ENCODE measurements at places on chromosomes 16 and 17. TPM values are rescaled to one million over a fixed set of nuclear protein-coding genes. Genes with fewer than 3 reads are reported as not detected.

Gene GLP2R
- total RNA-seq, result 0.31 TPM

Gene ACSM2B
- total RNA-seq, result not detected

Gene HAS3
- total RNA-seq, result 40.3 TPM

Gene CRK
- total RNA-seq, result 33.8 TPM

Gene ALOX15
- 0.30 TPM for total RNA-seq

Gene FBXW10B
- 28.0 TPM for total RNA-seq

Gene RCVRN
- total RNA-seq, result not detected

Gene KRT28
- total RNA-seq, result not detected

Gene KRTAP4-5
- total RNA-seq, result not detected

Gene PAQR4
- total RNA-seq, result 9.0 TPM

DNA sequence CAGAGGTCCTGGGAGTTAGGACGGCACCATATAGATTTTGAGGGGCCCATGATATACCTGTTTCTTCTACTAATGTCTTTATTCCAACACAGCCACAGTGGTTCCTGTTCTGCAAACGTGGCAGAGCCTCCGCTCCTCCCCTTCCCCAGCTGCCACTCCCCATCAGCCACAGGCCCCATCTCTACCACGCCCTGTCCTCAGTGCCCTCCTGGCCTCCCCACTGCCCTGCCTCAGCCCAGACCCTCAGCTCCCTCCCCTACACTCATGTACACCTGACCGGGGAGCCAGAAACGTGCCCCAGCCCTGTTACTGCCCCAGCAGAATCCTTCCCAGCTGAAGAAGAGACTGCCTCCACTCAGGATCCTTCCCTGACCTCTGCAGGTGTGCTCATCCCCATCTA lies 11.9 kb upstream of the RBFOX3 start:
- no peak overlapping the region for H3K27ac ChIP-seq
- no peaks in the 10 kb centered on the region for H3K4me1 ChIP-seq
- no peaks in the 10 kb centered on the region for H3K36me3 ChIP-seq
- no peak overlapping the region for H3K4me3 ChIP-seq

GRCh38 chr17:70314506-70314905 lies 145.2 kb downstream of the KCNJ2 start:
- no peaks in the 10 kb centered on the region for H3K36me3 ChIP-seq
- H3K27me3 ChIP-seq, result no peaks in the 10 kb centered on the region
- no peak for DNase-seq
- H3K4me1 ChIP-seq, result no peaks in the 10 kb centered on the region

GRCh38 chr16:17460890-17461289 lies 9.9 kb downstream of the XYLT1 start:
- no peak for DNase-seq
- peak overlapping the region; percentile 9 for H3K27ac ChIP-seq
- H3K36me3 ChIP-seq, result no peaks in the 10 kb centered on the region
- no peaks in the 10 kb centered on the region for H3K27me3 ChIP-seq
- H3K4me3 ChIP-seq, result no peak overlapping the region

DNA sequence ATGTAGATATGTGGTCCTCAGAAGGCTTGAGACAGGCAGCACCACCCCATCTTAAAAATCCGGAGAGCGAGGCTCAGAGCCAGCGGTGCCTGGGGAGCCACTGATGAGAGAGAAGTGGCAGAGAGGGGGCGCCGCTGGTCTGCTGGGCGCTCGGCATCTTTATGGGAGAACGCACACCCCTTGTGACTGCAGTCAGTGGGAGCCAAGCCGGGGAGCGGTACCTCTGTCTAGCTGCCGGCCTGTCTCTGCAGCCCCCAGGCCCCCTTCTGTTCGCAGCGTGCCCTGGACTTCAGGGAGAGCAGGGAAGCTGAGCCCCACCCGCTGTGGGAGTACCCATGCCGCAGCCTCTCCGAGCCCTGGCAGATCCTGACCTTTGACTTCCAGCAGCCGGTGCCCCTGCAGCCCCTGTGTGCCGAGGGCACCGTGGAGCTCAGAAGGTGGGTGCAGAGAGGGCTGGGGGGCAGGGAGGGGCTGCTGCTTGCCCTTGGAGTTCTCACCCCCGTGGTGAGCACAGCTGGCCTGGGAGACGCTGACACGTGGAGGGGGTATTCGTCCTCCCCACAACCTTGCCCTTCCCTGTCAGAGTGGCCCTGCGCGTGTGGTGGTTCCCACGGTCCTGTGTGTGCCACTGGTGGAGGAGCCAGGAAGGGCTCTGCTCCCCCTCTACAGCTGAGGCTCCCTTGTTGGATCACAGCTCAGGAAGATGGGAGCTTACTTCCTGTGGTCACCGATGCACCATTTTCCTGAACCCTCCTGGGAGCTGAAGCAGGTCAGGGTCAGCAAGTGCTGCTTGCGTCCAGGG lies 44.8 kb downstream of the PRMT7 start:
- peaks cover 90% of the 10 kb centered on the region for H3K36me3 ChIP-seq
- H3K4me3 ChIP-seq, result no peak overlapping the region
- H3K27me3 ChIP-seq, result no peaks in the 10 kb centered on the region
- no peak for DNase-seq
- no peaks in the 10 kb centered on the region for H3K4me1 ChIP-seq
- H3K27ac ChIP-seq, result no peak overlapping the region

- no peak overlapping the region for H3K4me3 ChIP-seq
- no peaks in the 10 kb centered on the region for H3K36me3 ChIP-seq
- no peaks in the 10 kb centered on the region for H3K4me1 ChIP-seq
- H3K27ac ChIP-seq, result no peak overlapping the region
- DNase-seq, result no peak
These were observed 93.8 kb downstream of the GRIN2A start for GRCh38 chr16:10088380-10088793.

GRCh38 chr17:60371818-60372510 lies 20.0 kb downstream of the USP32 start:
- H3K27me3 ChIP-seq, result no peaks in the 10 kb centered on the region
- DNase-seq, result no peak
- no peak overlapping the region for H3K27ac ChIP-seq
- no peaks in the 10 kb centered on the region for H3K36me3 ChIP-seq

DNA sequence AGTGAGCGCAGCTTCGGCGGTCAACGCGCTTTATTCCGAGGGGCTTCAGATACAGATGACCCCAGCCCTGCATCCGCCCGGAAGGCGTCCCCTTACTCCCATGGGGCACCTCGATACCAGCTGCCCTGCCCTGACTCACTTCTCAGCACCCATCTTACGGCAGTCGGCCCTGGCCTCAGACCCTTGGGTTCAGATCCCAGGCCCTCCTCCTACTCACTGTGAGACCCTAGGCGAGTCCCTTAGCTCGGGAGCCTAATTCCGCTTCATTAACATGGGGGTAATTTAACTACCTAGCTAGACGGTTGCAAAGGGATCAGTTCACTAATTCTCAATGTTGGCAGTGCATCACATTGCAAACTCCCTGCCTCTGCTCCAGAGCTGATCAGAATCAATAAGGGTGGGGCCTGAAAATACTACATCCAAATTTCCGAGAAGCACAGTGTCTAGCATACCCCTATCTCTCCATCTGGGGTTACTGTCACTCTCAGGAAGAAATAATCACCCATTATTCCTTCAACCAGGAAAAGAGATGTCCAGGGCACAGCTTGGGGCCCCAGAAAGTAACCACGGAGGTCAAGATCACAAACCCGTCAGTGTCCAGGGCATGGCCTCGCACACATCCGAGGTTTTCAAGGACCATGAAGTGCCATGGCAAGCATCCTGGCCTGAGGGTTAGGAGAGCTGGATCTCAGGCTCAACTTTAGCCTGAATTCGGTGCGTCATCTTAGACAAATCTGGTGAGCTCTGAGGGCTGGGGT lies 415 bp upstream of the FLOT2 start:
- no peaks in the 10 kb centered on the region for H3K27me3 ChIP-seq
- H3K36me3 ChIP-seq, result no peaks in the 10 kb centered on the region
- peaks cover 36% of the 10 kb centered on the region for H3K4me1 ChIP-seq
- H3K4me3 ChIP-seq, result peak overlapping the region; percentile 98
- H3K27ac ChIP-seq, result peak overlapping the region; percentile 91
- DNase-seq, result no peak

- no peak overlapping the region for H3K4me3 ChIP-seq
- no peaks in the 10 kb centered on the region for H3K27me3 ChIP-seq
- no peak for DNase-seq
- H3K36me3 ChIP-seq, result peaks cover 6% of the 10 kb centered on the region
These were observed 10.5 kb downstream of the CBFB start for GRCh38 chr16:67039260-67040020.

DNA sequence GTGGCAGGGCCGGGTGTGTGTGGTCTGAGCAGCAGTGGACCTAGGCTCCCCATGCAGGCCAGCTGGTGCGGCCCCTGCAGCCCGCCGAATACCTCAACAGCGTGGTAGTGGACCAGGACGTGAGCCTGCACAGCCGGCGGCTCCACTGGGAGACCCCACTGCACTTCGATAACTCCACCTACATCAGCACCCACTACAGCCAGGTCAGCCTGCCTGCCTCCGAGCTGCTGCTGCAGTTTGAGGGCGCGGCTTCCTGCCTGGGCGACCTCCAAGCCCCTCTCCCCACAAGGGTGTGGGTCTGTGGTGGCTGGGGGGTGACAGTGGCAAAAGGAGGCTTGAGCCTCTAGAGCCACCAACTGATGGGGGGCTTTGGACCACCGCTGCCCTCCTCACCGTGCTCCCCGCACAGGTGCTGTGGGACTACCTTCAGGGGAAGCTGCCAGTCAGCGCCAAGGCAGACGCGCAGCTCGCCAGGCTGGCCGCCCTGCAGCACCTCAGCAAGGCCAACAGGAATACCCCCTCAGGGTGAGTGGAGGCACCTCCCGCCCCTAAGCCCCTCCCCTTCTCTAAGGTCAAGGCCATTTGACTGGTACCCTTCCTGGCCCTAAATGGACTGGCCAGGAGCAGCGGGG lies 8.4 kb upstream of the SMIM5 start:
- H3K27ac ChIP-seq, result no peak overlapping the region
- DNase-seq, result no peak
- no peaks in the 10 kb centered on the region for H3K4me1 ChIP-seq
- no peaks in the 10 kb centered on the region for H3K27me3 ChIP-seq

- H3K27me3 ChIP-seq, result no peaks in the 10 kb centered on the region
- H3K4me3 ChIP-seq, result no peak overlapping the region
- no peak overlapping the region for H3K27ac ChIP-seq
- H3K4me1 ChIP-seq, result peaks cover 14% of the 10 kb centered on the region
These were observed 116.4 kb upstream of the RCVRN start for GRCh38 chr17:10021272-10021984.

DNA sequence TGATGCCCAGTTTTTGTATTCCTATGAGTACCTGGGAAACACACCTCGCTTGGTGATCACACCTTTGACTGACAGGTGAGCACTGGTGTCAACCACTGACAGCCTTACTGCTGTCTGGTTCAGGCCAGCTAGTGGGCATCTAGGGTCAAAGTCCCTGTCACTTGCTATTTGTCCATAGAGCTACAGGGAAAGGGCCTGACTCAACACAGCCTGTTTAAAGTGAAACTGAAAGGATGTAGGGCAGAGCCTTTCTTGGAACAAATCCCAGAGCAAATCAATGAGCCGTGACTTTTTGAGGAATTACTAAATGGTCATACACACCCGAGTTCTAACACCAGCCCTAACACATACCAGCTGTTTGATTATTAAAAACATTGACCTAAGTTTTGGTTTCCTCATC lies 106.8 kb downstream of the DNAH9 start:
- no peak for DNase-seq
- H3K27ac ChIP-seq, result no peak overlapping the region
- no peaks in the 10 kb centered on the region for H3K36me3 ChIP-seq
- no peaks in the 10 kb centered on the region for H3K27me3 ChIP-seq
- no peak overlapping the region for H3K4me3 ChIP-seq
- peaks cover 10% of the 10 kb centered on the region for H3K4me1 ChIP-seq

- no peaks in the 10 kb centered on the region for H3K27me3 ChIP-seq
- DNase-seq, result no peak
- no peak overlapping the region for H3K4me3 ChIP-seq
- H3K27ac ChIP-seq, result peak overlapping the region; percentile 70
- peaks cover 44% of the 10 kb centered on the region for H3K36me3 ChIP-seq
These were observed 79.0 kb downstream of the ABCC1 start for GRCh38 chr16:16028311-16028999.

- no peaks in the 10 kb centered on the region for H3K36me3 ChIP-seq
- no peaks in the 10 kb centered on the region for H3K4me1 ChIP-seq
- no peak overlapping the region for H3K27ac ChIP-seq
These were observed 189.3 kb downstream of the IRF8 start for GRCh38 chr16:86088287-86088686.

DNA sequence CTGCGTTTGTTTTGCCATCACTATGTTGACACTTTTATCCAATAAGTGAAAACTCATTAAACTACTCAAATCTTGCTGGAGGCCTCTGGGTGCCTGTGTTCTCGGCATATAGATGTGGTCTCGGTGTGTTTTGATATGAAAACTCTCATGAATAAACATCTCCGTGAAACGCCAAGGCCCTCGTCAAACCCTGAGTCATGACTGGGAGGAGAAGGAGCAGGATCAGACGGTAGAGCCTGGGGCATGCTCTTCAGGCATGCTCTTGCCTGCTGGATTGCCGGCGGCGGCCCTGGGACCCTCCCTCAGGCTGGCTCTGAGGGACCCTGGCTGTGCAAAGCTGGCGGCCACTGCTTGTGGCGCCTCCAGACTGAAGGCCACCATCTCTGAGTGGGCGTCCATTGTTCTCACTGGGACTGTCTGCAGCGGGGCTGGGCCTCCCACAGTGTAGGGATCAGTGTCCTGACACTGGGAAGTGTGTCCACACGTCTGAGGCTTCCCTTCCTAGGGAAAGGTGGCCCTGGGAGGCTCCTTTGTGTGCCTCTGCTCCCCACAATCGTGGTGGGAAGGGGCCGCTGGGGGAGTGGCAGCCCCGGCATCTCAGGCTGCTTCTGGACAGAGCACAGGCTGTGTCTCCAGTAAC lies 1.7 kb upstream of the NPB start:
- peaks cover 20% of the 10 kb centered on the region for H3K27me3 ChIP-seq
- H3K4me3 ChIP-seq, result no peak overlapping the region
- no peak overlapping the region for H3K27ac ChIP-seq
- H3K36me3 ChIP-seq, result peaks cover 78% of the 10 kb centered on the region
- peaks cover 43% of the 10 kb centered on the region for H3K4me1 ChIP-seq

DNA sequence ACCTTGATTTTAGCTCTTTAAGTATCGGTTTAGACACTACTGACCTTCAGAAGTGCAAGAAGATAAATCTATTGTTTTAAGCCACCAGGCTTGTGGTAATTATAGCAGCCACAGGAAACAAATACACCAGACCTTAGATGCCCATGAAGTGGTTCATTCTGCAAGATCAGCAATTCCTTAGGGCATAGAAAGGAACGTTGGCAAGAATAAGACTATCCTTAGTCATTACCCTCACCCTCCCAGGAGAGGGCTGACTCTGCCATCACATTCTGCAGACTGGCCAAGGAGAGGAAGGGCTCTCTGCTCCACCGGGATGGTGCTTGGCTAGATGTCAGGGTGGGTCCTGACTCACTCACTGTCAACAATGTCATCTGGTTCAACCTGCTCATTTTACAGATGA lies 14.1 kb upstream of the NDEL1 start:
- peaks cover 7% of the 10 kb centered on the region for H3K4me1 ChIP-seq
- no peak overlapping the region for H3K4me3 ChIP-seq
- no peak for DNase-seq
- no peaks in the 10 kb centered on the region for H3K27me3 ChIP-seq
- H3K27ac ChIP-seq, result no peak overlapping the region
